ENCODE measurements at places on chromosomes 1 and 21.

DNA sequence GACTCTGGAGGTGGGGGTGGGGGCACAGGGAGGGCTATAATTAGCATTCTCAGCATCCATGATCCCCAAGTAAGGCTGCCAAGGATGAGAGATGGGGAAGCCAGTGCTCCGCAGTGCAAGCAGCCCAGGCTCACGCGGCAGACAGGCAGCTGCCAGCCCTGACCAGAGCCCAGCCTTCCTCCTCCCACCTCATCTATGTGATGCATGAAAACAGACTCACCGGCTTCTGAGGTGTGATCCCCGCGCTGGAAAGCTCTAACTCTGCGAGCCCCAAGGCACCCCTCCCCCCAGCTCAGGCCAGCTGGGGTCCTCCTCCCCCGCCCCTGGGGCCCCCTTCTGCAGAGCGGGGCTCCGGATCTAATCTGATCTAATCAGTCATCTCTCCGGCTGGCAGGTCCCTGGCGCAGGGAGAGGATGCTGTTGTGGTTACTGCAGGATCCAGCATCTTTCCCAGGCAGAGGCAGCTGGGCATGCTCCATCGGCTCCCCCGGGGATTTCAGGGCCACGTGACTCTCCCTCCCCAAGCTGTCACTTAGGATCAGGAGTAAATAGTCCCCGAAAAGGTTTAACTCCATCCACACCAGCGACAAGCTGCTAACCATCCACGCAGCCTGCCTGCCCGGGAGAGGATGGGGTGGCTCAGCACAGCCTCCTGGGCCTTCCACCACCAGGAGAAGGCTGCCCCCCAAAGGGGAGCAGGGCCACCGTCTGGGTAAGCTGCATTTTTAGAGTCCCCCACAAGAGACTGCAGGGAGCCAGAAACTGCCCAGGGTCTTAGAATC lies at the start of gene PLEKHA6:
Gene PLEKHA6 (minus strand): TSS at position 456 of the 782 bp plus-strand sequence. CDS start 86,202 bp downstream, outside the sequence.
- DNase-seq = no peak

DNA sequence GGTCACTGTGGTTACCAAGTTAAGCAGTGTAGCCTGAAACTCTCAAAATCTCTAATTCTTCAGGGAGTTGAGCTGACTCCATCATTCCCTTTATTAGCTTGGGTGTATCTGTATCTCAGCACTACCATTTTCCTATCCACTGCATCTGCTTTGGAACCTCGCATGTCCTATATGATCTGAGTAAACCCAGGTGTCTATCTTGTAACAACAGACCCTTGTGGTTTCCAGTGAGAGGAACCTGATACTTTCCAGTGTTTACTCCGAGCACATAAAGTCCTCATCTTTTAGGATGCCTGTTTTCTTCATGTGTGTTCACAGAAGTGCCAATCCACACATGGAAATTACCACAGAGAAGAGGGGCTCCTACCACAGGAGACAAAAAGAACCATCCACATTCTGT lies 650.4 kb downstream of the LMO4 start:
- DNase-seq = no peak

DNA sequence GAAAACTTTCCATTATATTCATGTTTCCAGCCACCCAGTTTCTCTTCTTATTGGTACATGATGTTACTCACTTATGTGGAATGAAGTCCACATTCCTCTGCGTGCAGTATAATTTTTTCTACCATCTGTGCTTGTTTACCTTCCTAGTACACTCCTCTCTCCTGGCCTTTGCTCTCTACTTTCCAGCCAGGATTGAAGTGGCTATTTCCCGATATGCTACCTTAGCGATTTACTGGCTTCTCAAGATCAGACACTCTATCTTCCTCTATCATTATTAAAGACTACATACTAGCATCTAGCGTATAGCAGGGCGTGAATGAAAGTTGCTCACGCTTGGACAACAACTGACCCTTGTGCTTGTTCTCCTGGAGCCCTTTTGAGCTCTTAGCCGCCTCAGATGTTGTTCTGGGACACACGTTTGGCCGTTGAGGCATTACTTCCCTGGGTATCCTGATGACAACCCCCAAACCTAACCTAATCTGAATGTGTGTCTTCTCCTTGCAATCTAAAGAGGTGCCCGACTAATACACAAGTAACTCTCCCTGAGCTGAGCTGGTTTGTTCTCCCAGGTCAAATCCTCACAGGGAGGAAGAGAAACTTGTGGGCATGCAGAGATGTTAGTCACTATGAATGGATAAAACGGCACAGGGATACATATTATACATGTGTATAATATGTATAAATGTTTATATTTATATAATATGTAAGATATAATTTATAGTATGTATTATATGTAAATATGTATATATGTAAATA lies 13.4 kb upstream of the MTARC2 start:
- no peak for DNase-seq

DNA sequence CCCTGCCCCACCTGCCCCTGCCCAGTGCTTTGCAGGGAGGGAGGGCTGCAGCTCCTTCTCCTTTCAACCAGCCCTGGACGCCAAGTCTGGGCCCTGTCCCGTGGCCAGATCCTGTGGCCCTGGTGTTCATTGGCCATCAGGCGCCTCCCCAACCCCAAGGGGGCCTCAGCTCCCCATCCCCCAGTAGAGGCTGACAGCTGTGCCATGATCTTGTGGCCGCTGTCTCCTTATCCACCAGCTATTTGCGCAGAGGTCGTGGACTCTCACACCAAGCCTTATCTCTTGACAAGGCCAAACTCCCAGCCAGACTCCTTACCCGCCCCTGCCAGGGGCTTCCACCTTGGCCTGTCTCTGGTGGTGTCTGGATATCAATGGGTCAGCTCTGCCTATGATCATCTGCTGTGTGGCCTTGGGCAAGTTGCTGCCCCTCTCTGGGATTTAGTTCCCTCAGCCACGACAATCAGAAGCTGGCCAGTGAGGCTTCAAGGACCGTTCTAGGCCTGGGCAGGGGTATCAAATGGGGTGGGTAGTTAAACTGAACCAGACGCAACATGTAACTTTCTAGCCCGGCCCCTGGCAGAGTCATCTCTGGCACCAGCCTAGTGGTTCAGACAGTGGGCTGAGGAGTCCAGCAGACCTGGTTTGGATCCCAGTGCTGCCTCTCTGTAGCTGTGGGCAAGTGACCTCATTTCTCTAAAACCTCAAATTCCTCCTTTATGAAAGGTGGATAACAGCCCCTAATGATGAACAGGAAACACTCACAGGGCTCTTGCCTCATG lies 3.3 kb upstream of the COL8A2 start:
- DNase-seq = no peak

DNA sequence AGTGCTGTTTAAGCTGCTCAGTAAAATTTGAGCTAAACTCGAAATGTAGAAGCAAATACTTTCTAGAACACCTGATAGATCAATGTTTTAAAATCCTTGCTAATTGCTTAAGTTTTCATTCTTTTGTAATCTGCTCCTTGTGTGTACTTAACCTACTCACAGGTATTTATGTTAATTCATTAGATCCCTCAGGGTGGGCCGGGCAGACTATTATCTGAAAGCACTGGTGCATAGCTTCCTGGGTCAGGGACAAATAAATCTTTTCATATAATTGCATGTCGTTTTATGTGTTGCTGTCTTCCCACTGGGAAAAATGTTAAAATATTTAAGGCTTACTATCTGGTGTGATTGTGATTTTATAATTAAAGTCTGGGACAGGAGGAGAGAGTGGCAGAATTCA lies 440.5 kb downstream of the SMYD3 start:
- DNase-seq = no peak
